ENCODE measurements at places on chromosomes 7 and 10.

GRCh38 chr7:46524350-46524749, 603.3 kb upstream of the IGFBP3 start:
- no peak for DNase-seq

GRCh38 chr10:114412907-114413797, 8.8 kb upstream of the AFAP1L2 start:
- no peak for DNase-seq

DNA sequence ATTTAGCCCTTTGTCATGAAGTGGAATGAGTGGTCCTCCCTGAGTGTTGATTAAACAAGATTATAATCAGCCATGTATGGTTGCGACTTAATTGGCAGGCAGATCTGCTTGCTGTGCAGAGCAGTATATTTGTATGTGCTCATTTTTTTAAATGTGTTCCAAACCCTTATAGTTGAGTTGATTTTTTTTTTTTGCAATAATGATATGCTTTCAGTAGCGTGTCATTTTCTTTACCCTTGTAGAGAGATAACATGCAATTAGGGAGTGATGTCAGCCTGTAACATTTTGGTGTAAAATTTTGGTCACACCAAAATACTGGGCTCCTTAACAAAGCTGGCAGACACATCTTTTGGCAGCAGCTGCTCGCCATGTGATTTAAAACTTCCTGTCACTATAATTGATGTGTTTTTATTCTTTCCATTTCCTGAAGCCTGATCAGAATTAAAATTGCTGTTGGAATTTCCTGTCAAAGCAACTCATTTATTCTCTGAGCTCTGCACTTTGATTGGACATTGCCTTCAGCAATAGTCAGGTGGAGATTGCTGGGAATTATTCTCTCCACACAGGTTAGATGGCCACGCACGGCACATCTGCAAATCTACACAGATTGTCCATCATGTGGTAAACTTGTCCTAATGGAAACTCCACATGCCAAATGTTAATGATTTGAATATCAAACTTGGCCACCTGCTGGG, 125.3 kb downstream of the DYNC1I1 start:
- DNase-seq: no peak

GRCh38 chr10:62075912-62076311, 174.4 kb downstream of the ARID5B start:
- no peak for DNase-seq

DNA sequence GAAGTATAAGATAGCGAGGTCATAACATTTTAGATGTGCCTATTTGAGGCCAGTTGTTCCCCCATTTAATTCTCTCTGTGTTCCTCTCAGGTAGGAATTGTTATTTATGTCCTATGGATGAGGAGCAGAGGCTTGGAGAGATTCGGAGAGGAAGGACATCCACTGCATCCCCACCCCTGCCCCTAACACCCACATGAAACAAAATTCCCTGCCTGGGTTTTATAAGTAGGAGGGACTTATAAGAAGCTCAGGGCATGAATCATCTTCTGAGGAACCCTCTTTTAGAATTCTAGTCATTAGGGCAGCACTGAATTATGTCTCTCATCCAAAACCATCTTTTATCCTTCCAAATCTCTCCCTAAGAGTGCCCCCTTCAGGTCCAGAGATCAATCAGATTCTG, 5.0 kb downstream of the CHAT start:
- DNase-seq: no peak

- no peak for DNase-seq
Measured at GRCh38 chr7:101594790-101595189, 34.3 kb downstream of the MYL10 start.
